ENCODE measurements at places on chromosomes 4 and X.
A peak's percentile ranks its signal among the peaks of the same experiment; 100 is the strongest.

GRCh38 chr4:166169111-166169510 is 296.1 kb downstream of the TLL1 start:
- DNase-seq: no peak

DNA sequence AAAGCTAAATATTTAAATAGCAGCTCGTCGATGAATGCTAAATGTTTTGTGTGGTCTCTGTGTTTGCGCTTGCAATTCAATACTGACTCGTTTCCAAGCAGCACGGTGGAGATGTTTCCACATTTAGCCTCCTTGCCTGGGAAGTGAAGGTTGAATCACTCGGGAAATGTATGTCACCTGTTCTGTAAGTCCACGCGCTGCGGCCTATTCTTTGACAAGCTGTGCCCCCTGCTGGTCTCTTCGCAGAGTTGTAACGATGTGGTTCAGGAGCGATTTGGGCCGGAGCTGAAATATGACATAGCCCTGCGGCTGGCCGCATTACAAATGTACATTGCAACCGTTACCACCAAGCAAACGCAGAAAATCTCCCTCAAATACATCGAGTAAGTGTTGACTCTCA is 89.6 kb upstream of the PRPS2 start:
- peak; percentile 9 for DNase-seq

- peak; percentile 91 for DNase-seq
Measured at GRCh38 chr4:56844802-56845580, 23.5 kb upstream of the SPINK2 start.

- no peak for DNase-seq
Measured at GRCh38 chrX:37847733-37848197, 394 bp upstream of the DYNLT3 start.

DNA sequence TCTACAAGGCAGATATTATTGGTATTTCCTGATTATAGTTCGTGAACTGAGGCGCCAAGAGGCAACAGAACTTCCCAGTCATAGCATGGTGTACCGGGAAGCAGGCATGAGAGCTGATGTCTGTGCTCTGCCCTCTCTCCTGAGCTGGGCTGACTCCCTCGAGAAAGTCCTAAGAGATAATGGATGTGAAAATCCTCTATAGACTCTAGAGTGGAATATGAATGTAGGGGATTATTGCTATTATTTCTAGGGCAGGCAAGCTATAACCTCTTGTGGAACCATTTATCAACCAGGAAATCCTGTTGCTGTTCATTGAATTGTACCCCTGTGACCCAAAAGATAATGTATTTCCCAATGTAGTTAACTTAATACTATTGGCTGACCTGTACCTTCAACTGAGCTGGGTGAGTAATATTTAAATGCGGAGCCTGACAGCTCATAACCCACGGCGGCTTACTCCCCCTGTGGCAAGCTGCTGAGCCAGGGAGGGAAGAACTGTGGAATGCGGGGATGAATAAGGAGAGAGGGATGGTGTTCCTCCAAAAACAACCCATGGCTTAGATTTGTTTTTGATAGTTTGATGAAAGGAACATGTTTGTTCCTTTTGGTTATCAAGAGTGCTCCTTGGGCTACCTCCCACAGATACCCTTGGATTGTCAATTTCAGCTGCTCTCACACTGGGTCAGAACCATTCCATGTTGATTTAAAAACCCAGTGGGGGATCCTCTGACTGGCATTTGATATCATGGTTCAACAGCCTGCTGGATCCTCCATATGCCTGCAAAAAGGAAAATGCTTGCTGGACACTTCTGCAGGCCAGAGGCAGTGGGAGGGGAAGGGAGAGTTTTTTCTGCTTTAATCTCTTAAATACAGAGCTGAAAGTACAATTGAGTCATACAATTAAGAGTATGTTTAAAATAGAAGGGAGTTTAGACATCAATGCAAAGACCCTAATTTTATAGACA is 339.0 kb upstream of the BOD1L1 start:
- no peak for DNase-seq

DNA sequence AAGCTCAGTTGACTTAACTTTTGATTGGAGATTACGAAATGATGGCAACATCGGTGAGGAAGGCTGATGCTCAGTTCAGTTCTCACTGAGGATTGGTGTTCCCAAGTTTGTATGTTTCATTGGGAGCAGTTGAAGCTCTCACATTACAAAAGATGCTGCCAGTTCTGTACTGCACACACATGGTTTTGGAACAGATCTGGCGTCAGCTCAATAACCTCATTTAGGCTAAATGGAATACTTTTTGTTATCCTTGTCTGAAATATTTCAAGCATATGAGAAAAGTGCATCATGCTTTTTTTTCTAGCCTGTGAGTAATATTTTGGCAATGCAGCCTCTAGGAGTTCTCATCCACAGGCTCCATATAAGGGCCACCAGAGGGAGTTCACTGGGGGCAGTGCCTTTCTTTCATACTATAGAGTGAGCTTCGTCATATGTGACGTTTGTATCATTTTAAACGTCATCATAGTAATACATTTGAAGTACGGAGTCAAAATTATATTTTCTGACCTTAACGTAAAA is 4.1 kb downstream of the ENPEP start:
- no peak for DNase-seq

DNA sequence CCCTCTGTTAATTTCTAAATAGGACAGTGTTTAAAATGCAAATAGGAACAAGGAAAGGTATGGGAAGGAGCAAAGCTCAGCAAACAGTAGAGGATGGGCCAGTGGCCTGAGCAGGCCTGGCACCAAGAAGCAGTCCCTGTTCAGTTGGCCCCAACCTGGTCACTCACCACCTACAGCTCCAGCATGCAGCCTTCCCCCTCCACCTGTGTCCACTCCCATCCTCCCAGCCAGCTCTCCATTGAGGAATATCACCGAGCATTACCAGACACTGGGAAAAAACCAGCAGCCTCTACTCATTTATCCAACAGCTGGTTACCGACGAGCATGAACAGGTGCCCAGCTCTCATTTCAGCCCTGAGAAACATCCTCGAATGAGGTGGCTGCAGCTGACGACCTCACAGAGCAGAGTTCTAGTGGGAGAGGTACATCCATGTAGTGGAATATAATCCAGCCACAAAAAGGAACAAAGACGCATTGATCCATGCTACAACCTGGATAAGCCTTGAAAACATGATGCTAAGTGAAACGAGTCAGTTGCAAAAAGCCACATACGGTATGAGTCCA is 25.6 kb downstream of the CD99L2 start:
- no peak for DNase-seq

- no peak for DNase-seq
Measured at GRCh38 chrX:148555101-148555500, 54.7 kb downstream of the AFF2 start.

Measured in iPS DF 19.7 (cell line).